Cardiac atrium fibroblast (primary cell): ENCODE measurements at places on chromosomes 4 and X. TPM values are rescaled to one million over a fixed set of nuclear protein-coding genes. Genes with fewer than 3 reads are reported as not detected.

CXCL9 gene
- not detected in 2 replicates for total RNA-seq

MUC7 gene
- not detected in 2 replicates for total RNA-seq

GPC3 gene
- 1.8 and 2.7 TPM in 2 replicates for total RNA-seq

PLXNB3 gene
- 1.3 and 6.0 TPM in 2 replicates for total RNA-seq

LSM6 gene
- total RNA-seq = 18.2 and 19.4 TPM in 2 replicates

JAKMIP1 gene
- 0.18 and 0.97 TPM in 2 replicates for total RNA-seq

SPANXD gene
- not detected in 2 replicates for total RNA-seq

TMEM185A gene
- total RNA-seq = 8.1 and 11.0 TPM in 2 replicates

AMBN gene
- total RNA-seq = not detected in 2 replicates

F8A2 gene
- total RNA-seq = not detected in 2 replicates

MAGEA3 gene
- total RNA-seq = not detected in 2 replicates

TLR2 gene
- total RNA-seq = 0.16 TPM in 1 of 2 replicates, not detected in the other

TCEAL1 gene
- 47.7 and 54.4 TPM in 2 replicates for total RNA-seq
